ENCODE measurements at places on chromosomes 7 and 10.
A peak's percentile ranks its signal among the peaks of the same experiment; 100 is the strongest.

GRCh38 chr7:83807774-83808173, 158.8 kb upstream of the SEMA3E start:
- H3K4me1 ChIP-seq: no peaks in the 10 kb centered on the region
- no peak overlapping the region for H3K4me3 ChIP-seq
- H3K27ac ChIP-seq: no peak overlapping the region
- DNase-seq: no peak
- no peaks in the 10 kb centered on the region for H3K36me3 ChIP-seq

DNA sequence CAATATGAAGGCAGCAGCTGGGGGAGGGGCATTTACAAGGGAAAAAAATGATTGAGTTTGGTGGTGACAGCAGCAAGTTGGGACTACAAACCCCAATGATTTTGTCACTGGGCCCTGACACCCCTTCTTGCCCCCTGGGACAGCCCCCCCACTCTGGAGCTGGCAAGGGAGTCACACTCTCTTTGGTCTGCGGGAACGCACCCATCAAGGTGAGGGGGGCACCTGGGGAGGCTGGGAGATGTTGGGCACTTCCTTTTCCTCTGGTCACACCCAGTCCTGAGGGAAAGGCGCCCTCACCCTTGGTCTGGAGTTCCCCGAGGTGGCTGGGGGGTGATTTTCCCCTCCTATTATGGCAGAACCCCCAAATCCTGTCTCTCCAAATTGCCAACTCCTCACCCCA, 24.4 kb downstream of the EPHB4 start:
- no peak overlapping the region for H3K4me3 ChIP-seq
- no peaks in the 10 kb centered on the region for H3K27me3 ChIP-seq
- peaks cover 10% of the 10 kb centered on the region for H3K4me1 ChIP-seq
- H3K27ac ChIP-seq: peak overlapping the region; percentile 57
- H3K36me3 ChIP-seq: peaks cover 31% of the 10 kb centered on the region
- DNase-seq: no peak

- H3K27me3 ChIP-seq: no peaks in the 10 kb centered on the region
- no peak overlapping the region for H3K27ac ChIP-seq
- no peak overlapping the region for H3K4me3 ChIP-seq
Observed at GRCh38 chr10:100847440-100847839, 65.3 kb upstream of the SLF2 start.

GRCh38 chr10:49595713-49596492, 14.2 kb upstream of the SLC18A3 start:
- H3K36me3 ChIP-seq: no peaks in the 10 kb centered on the region
- no peaks in the 10 kb centered on the region for H3K4me1 ChIP-seq
- no peaks in the 10 kb centered on the region for H3K27me3 ChIP-seq
- no peak overlapping the region for H3K27ac ChIP-seq

DNA sequence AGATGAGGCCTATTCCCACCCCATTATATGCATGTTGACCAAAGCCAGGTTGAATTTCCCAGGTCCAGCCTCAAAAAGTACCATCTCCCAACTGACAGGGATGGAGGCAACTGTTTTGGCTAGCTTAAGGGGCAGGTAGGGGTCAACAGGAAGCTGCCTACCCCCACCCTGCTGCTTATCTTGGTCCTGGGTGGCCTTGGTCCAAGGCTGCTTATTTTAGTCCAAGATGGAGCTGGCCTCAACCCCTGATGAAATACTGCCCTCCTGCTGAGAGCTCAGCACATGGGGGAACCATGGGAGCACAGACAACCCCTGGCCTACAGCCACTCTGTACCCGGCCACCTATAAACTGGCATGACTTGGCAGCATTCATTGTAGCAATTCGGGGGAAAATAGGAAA, 23.1 kb downstream of the MYO1G start:
- no peak overlapping the region for H3K4me3 ChIP-seq
- no peak overlapping the region for H3K27ac ChIP-seq
- DNase-seq: no peak
